ENCODE measurements at places on chromosomes 6 and 20.
A peak's percentile ranks its signal among the peaks of the same experiment; 100 is the strongest.

DNA sequence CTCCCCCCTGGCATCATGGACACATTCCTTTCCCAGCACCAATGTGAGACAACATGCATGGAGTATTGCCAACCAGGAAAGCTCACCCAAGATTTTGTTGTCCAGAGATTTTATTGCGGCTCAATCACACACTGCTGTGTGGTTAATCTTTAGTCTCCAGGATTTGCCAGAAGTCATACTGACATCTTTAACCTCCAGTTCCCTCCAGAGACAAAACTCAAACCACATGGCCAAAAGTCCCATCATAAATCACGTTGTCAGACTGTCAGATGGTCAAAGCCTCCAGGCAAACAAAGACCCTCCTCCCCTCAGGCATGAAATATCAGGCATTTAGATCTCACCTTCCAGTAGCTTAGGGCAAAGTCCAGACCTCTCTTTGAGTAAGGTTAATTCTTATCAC lies 97.3 kb upstream of the OPRM1 start:
- no peak for DNase-seq

DNA sequence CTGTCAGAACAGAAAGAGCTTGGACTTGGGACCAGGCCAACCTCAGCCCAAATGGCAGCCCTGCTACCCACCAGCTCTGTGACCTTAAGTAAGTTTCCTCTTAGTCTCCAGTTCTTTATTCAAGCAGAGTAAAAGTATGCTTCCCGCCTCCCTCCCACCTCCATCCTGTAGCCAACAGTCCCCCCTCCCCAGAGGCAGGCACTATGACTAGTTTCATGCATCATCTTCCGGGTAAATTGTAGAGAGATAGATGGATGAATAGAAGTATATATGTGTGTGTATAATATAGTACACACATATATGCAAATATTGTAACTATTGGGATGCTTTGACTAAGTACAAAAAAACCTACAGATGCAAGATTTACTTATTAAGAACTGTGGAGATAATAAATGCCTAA lies 39.5 kb upstream of the B4GALT5 start:
- no peak for DNase-seq

DNA sequence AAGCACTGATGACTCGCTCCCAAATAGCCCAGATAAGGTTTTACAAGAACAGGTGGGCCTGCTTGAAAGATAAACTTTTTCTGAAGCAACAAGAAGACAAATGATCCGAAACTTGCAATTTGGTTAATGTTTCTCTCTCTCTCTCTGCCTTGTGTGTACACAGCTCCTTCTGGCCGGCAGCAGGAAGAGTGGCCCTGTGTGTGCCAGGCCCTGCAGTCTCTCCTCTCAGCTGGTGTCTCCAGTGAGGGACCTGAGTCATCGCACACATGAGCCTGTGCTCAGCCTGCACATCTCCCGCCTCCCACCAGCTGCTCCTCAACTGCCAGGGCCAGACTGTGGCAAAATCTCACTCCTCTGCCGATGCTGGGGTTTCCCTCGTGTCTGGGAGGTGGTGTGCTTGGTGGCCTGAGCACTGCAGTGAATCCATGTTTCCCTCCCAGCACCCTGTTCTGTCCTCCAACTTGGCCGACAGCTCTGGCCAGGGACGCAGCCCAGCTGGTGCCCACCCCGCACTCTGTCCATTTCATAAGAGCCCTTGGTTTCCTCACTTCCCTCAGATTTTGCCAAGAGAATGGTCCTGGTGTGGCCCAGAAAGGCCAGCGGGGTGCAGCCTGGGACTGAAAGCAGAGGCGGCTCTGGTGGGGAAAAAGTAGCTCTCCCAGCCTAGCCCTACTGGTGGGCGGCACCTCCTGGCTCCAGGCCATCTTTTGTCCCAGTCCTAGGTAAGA lies 49.4 kb downstream of the ERMARD start:
- DNase-seq: peak; percentile 81

DNA sequence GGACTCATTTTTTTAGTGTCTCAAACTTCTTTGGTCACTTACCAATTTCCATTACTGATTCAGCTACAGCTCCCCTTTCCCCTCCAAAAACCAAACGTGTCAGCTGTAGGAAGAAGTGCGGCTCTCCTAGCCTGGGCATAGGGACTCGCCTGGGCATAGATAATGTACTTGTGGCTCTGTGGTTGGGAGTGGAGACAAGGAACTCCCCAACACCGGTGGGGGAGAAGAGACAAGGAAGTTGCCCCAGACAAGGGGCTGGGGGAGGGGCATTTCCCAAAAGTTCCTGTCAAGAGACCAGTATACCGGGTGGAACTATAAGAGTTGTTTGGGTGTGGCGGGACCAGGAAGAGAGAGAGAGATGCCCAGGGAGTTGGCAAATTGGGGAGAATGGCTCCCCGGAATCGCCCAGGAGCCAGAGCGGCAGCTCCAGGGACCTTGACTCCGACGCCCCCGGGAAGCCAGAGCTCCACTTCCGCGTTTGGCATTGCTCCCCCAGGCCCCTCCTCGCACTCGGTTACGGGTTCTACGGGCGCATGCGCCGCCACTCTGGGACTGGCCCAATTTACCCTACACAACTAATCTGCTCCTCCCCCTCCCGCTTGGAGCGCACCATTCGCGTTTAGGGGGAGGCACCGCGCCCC lies 871 bp upstream of the ZFAND3 start:
- DNase-seq: peak; percentile 97

- no peak for DNase-seq
Observed at GRCh38 chr6:120588424-120588823, 745.9 kb downstream of the TBC1D32 start.

GRCh38 chr6:133705066-133705465 lies 183.8 kb upstream of the TCF21 start:
- no peak for DNase-seq

DNA sequence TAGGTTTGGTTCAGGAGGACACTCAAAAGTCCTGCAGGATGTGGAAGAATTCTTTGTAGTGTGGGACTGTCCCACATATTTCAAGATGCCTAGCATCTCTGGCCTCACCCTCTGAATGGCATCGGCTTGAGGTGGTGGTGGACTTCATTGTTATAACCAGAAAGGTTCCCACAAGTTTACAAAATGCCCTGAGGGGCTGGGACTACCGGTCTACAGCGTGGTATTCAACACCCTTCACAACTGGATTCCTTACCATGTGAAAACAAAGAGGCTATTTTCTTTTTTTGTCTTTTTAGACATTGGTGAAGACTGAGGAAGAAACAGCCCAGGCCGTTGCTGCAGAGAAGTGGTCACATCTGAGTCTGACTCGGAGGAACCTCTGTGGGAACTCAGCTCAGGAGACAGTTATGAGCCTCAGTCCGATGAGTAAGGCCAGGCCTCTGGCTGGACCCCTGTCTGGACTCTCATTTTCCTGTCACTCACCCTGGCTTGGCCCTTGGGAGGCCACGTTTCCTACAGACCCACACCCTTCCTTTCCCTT lies 15.2 kb downstream of the PGBD1 start:
- DNase-seq: no peak

DNA sequence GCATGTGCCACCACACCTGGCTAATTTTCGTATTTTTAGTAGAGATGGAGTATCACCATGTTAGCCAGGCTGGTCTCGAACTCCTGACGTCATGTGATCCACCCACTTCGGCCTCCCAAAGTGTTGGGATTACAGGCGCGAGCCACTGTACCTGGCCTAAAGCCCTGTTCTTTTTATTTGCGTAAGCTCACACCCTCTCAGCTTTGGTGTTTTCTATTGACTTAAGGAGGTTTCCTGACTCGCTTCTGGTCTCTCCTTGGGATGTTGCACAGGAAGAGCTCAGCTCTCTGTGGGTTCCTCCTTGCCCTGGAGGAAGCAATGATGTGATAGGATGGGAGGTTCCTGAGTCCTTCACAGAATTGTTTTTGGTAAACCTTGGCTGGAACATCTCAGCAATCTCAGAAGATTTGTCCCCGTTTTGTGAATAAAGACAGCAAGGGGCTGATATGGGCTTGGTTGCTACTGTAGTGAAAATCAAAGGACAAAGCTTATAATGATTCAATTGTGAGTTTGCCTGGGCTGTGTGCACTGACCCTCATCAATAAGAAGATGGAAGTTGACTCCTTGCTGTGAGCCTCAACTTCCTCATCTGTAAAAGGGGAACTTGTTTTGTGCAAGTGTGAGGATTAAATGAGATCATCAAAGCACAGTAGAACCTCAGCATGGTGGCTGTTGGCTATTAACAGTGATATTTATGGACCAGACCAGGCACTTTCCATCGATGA lies 27.0 kb downstream of the TOX2 start:
- no peak for DNase-seq

DNA sequence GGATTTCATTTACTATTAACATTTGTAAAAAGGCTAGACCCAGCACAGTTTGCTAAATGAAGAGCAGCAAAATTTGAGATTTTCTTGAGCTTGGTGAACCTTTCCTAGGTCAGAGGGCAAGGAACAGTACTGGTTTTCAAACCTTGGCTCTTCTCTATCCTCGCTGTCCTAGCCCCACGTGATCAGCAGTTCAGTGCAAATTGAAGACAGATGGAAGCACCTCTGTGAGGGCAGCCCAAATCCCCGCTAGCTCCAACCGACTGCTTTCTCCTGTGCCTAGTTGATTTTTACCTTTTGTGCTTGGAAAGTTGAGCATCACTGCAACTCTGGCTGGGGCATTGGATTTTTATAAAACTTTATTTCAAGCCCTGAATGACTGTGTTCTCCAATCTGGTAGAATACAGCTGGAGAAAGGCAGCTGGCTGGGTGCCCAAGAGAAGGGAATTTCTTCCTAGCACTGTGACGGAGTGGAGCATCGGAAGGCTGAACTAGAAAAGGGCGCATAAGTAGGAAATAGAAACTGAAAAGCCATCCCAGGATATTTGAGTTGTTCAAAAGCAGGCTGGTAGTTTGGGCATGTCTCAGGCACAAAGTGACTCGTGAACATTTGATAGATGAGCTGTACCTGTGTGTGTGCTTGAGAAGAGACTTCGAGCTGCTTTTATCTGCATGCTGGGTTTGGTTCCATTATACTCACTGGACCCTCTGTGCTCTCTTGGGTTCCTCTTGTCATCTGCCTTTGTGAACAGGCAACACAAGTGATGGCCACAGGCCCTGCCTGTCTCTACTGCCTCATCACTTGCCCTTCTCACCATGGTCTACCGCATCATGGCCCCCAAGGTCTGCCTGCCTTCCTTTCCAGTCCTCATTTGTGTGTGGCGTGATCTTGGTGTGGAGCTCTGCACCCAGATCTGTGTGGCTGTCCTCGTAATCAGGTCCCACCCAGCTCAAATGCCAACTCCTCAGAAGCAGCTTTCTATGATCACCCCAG lies 2.3 kb downstream of the RNF114 start:
- DNase-seq: no peak

GRCh38 chr6:126127659-126128058 lies 141.3 kb downstream of the TRMT11 start:
- no peak for DNase-seq

GRCh38 chr20:50510706-50511542 lies 741 bp downstream of the PTPN1 start:
- DNase-seq: peak; percentile 52

GRCh38 chr20:7146552-7147219 lies 379.2 kb downstream of the BMP2 start:
- no peak for DNase-seq

- no peak for DNase-seq
Observed at GRCh38 chr6:82142524-82142923, 105.0 kb downstream of the IBTK start.

GRCh38 chr6:43276577-43277305 lies 21.3 kb upstream of the SLC22A7 start:
- no peak for DNase-seq

- DNase-seq: no peak
Observed at GRCh38 chr6:170347091-170347490, 40.5 kb downstream of the FAM120B start.

GRCh38 chr6:22064558-22064957 lies 232.3 kb downstream of the PRL start:
- DNase-seq: no peak

GRCh38 chr20:50126662-50127061 lies 13.7 kb upstream of the UBE2V1 start:
- no peak for DNase-seq
